ENCODE measurements at places on chromosomes 4 and X.

GRCh38 chrX:39891781-39892180 lies 206.0 kb downstream of the BCOR start:
- H3K27me3 ChIP-seq = no peaks in the 10 kb centered on the region
- DNase-seq = no peak
- peaks cover 25% of the 10 kb centered on the region for H3K4me1 ChIP-seq
- no peaks in the 10 kb centered on the region for H3K36me3 ChIP-seq
- H3K27ac ChIP-seq = no peak overlapping the region

- no peak overlapping the region for H3K27ac ChIP-seq
- peaks cover 12% of the 10 kb centered on the region for H3K27me3 ChIP-seq
- H3K4me3 ChIP-seq = no peak overlapping the region
- DNase-seq = no peak
- H3K36me3 ChIP-seq = peaks cover 2% of the 10 kb centered on the region
Measured at GRCh38 chr4:22739968-22740367, 47.2 kb downstream of the GBA3 start.

DNA sequence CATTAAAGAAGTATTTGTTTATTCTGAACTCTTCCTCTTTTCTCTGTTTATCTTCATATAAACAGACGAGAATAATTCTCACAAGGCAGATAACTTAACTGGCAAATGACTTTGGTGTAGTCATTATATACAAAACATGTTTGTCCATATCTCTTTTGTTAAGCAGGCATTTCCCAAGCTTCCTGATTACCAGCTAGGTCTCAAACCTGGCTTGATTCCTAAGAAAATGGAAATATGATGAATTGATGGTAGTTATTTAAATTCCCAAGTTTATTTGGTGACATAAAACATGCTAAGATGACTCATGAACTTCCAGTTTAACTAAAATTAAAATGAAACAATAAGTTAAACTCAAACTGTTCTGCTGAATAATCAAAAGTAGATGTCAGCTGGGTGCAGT lies 96.8 kb downstream of the ARSJ start:
- no peak overlapping the region for H3K4me3 ChIP-seq
- no peaks in the 10 kb centered on the region for H3K36me3 ChIP-seq
- H3K27ac ChIP-seq = no peak overlapping the region
- H3K27me3 ChIP-seq = no peaks in the 10 kb centered on the region
- peaks cover 14% of the 10 kb centered on the region for H3K4me1 ChIP-seq
- DNase-seq = no peak

DNA sequence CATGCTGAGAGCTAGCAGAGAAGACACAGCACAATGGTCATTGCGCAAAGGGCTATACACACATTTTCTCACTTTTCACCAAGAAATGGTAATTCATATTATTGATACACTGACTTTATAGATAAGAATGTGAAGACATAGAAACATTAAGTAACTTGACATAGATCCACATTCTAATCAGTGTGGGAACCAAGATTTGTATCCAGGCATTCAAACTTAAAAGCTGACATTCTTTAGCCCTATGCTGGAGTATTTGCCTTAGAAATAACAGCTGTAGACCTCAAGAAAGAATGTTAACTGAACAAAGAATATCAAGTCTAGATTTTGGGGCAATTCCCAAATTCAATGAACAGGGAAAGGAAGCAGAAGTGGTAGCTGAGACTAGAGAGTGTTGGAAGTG lies 384.8 kb downstream of the IL15 start:
- no peak overlapping the region for H3K4me3 ChIP-seq
- no peaks in the 10 kb centered on the region for H3K27me3 ChIP-seq
- H3K4me1 ChIP-seq = no peaks in the 10 kb centered on the region
- no peak for DNase-seq

DNA sequence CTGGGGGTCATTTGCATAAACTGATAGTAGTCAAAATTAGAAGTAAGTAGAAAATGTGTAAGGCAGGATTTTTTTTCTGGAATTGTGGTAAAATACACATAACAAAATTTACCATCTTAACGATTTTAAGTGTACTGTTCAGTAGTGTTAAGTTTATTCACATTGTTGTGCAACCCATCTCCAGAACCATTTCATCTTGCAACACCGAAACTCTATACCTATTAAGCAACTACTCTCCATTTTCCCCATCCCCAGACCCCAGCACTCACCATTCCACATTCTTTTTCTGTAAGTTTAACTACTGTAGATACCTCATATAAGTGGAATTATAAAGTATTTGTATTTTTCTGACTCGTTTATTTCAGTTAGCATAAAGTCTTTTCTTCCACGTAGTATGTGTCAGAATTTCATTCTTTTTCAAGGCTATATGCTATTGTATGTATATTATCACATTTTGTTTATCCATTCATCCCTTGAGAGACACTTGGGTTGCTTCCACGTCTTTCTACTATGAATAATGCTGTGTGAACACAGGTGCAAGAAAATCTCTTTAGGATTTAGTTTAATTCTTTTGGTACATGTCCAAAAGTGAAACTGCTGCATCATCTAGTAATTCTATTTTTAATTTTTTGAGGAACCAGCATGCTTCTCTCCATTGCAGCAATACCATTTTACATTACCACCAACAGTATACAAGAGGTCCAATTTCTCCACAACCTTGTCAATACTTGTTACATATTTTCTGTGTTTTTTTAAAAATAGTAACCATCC lies 39.1 kb upstream of the NSUN7 start:
- no peak for DNase-seq
- H3K36me3 ChIP-seq = no peaks in the 10 kb centered on the region
- peaks cover 41% of the 10 kb centered on the region for H3K27me3 ChIP-seq
- H3K4me3 ChIP-seq = no peak overlapping the region

- H3K36me3 ChIP-seq = no peaks in the 10 kb centered on the region
- DNase-seq = peak; percentile 54
- H3K4me3 ChIP-seq = no peak overlapping the region
- H3K27me3 ChIP-seq = no peaks in the 10 kb centered on the region
- H3K4me1 ChIP-seq = peaks cover 15% of the 10 kb centered on the region
Measured at GRCh38 chr4:38759113-38759789, 23.5 kb downstream of the TLR10 start.

GRCh38 chr4:98502624-98503023 lies 155.8 kb downstream of the TSPAN5 start:
- no peak for DNase-seq
- no peak overlapping the region for H3K27ac ChIP-seq
- peaks cover 3% of the 10 kb centered on the region for H3K4me1 ChIP-seq
- no peak overlapping the region for H3K4me3 ChIP-seq

DNA sequence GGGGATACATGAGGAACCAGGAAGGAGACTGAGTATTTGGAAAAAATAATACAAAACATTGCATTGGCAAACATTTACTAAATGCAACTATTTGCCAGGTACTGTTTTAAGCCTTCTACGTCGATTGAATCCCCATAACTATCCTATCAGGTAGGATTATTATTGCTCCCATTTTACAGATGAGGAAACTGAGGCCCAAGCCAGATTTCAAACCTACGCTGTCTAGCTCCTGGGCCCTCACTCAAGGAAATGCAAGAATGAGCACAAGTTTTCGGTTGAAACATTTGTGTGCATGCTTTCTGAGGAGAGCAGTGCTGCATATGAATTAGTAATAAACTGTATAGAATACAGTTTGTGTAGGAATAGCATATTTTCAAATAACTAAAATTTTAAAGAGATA lies 206.7 kb downstream of the CEP135 start:
- DNase-seq = no peak
- no peak overlapping the region for H3K4me3 ChIP-seq
- H3K27ac ChIP-seq = no peak overlapping the region
- H3K27me3 ChIP-seq = no peaks in the 10 kb centered on the region
- H3K36me3 ChIP-seq = no peaks in the 10 kb centered on the region
- no peaks in the 10 kb centered on the region for H3K4me1 ChIP-seq

DNA sequence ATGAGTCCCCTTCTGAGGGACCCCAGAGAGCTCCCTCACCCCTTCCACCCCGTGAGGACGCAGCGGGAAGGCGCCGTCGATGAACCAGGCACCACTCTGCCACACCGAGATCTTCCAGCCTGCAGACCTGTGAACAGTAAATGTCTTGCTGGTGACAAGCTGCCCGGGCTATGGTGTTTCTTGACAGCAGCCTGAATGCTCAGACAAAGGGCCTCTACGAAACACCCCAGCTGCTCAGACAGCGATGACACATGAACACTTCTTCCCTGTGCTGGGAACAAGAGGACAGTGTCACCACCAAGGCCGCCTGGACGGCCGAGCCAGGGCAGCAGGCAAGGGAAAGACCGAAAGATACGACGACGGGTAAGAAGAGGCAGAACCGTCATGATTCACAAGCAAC lies 30.6 kb upstream of the GTPBP6 start:
- no peak for DNase-seq
- no peak overlapping the region for H3K4me3 ChIP-seq
- no peak overlapping the region for H3K27ac ChIP-seq

DNA sequence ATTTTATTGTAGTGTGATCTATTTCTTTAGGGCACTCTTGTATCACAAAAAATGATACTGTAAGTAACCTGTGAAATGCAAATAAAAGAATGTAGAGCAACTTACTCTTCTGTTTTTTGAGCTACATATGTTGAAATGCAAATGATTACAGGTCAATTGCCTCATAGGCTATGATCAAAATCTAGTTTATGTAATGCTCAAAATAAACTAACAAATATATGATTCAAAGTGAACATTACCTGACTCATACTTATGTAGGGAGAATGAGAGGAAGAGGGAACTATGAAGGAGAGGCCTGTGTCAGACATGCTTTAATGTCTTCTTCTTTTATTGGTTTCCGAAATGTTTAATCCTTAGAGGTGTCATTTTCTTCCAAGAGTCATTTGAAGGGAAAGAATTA lies 5.0 kb upstream of the RPS6KA3 start:
- H3K36me3 ChIP-seq = no peaks in the 10 kb centered on the region
- H3K4me3 ChIP-seq = no peak overlapping the region
- H3K4me1 ChIP-seq = no peaks in the 10 kb centered on the region
- H3K27me3 ChIP-seq = no peaks in the 10 kb centered on the region
- DNase-seq = no peak

- no peaks in the 10 kb centered on the region for H3K4me1 ChIP-seq
- H3K27ac ChIP-seq = no peak overlapping the region
- H3K27me3 ChIP-seq = no peaks in the 10 kb centered on the region
- no peak for DNase-seq
Measured at GRCh38 chrX:67570839-67571238, 27.0 kb downstream of the AR start.

DNA sequence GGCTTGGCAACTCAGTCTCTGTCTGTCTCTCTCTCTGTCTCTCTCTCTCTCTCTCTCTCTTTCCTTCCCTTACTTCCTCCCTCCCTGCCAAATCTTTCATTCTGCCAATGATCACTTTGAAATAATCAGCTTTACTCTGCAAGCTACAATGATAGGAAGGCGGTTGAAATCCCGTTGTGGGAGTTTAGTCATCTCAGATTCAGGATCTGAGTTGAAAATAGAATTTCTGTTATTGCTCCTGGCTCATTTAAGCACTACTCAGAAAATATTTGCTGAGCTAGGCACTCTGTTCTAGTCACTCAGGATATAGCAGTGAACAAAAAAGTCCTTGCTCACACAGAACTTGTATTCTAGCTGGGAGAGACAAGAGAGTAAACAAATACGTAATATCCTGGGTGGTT lies 56.3 kb upstream of the DCTD start:
- H3K36me3 ChIP-seq = no peaks in the 10 kb centered on the region
- no peak overlapping the region for H3K27ac ChIP-seq
- peaks cover 47% of the 10 kb centered on the region for H3K27me3 ChIP-seq
- no peak overlapping the region for H3K4me3 ChIP-seq
- DNase-seq = no peak

- no peaks in the 10 kb centered on the region for H3K4me1 ChIP-seq
- H3K27ac ChIP-seq = no peak overlapping the region
- DNase-seq = no peak
- no peaks in the 10 kb centered on the region for H3K36me3 ChIP-seq
- no peaks in the 10 kb centered on the region for H3K27me3 ChIP-seq
Measured at GRCh38 chr4:7687006-7687405, 252.3 kb upstream of the PSAPL1 start.

DNA sequence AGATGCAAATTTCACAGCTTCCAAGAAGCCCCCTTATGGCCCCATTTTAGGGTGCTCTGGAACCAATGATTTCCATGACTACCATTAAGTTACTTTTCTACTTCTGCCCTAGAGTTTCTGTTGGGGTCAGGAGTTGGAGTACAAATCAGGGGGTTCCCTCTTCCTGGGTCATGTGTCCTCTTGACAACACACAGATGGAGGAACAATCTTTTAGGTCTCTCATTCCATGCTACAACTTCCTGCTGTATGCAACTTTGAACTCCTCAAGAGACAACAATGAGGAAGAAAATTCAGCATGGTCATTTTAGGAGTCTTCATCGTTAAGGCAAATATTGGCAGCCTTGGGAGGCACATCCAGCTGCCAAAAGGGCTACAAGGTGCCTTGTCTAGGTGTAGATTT lies 79.7 kb downstream of the SEL1L3 start:
- peaks cover 12% of the 10 kb centered on the region for H3K4me1 ChIP-seq
- peaks cover 38% of the 10 kb centered on the region for H3K36me3 ChIP-seq
- no peak overlapping the region for H3K4me3 ChIP-seq
- DNase-seq = no peak

- no peak for DNase-seq
- H3K36me3 ChIP-seq = no peaks in the 10 kb centered on the region
- H3K4me1 ChIP-seq = no peaks in the 10 kb centered on the region
- no peak overlapping the region for H3K4me3 ChIP-seq
- H3K27me3 ChIP-seq = peaks cover 3% of the 10 kb centered on the region
Measured at GRCh38 chr4:14054391-14054790, 426.9 kb upstream of the BOD1L1 start.
